ENCODE measurements at places on chromosomes 11 and 22. TPM values are rescaled to one million over a fixed set of nuclear protein-coding genes. Genes with fewer than 3 reads are reported as not detected.
A peak's percentile ranks its signal among the peaks of the same experiment; 100 is the strongest.

- DNase-seq: no peak
These were observed 15.8 kb downstream of the KBTBD3 start for GRCh38 chr11:106061249-106061784.

GRCh38 chr11:75786101-75786736, 17.6 kb downstream of the DGAT2 start:
- DNase-seq: no peak

DNA sequence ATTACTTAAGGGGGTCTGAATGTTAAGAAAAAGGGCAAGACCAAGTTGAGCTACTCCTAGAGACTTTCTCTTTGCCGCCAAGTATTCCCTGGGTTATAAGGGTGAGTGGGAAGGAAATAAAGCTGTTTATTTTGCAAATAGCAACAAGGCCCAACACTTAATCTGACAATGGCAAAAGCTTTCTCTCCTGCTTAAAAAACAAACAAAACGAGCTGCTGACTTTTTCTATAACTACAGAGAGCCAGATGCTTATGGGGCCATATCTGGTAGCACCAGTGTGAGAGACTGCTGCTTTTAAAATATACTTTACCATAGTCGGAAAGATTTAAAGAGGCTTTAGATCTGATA, 2.3 kb upstream of the KDM2A start:
- DNase-seq: no peak

GRCh38 chr11:2709429-2709828, 9.6 kb upstream of the KCNQ1OT1 start:
- no peak for DNase-seq

GRCh38 chr11:47495856-47496217, 46.9 kb upstream of the RAPSN start:
- no peak for DNase-seq

- DNase-seq: no peak
These were observed 6.1 kb downstream of the IFITM10 start for GRCh38 chr11:1744137-1744886.

DNA sequence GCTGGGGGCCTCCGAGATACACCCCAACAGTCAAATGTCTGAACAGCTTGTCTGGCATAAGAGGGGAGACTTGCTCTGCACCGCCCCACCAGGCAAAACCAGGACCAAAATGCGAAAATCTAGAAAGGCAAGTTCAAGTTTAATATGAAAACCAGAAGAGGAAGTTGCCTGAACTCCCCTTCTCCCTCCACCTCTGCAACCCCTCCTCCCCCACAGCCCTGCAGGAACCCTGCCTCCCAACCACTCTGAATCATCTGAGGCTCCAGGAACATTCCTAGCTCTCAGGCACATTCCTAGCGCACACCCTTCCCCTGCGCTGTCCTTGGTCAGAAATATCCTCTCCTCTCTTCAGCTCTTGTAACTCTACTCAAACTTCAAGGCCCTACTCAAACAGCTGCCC, 36.7 kb downstream of the ISX start:
- no peak for DNase-seq

GRCh38 chr11:69199583-69200315, 44.0 kb downstream of the SMIM38 start:
- DNase-seq: no peak

- no peak for DNase-seq
These were observed 198.5 kb upstream of the MTNR1B start for GRCh38 chr11:92770981-92771380.

DNA sequence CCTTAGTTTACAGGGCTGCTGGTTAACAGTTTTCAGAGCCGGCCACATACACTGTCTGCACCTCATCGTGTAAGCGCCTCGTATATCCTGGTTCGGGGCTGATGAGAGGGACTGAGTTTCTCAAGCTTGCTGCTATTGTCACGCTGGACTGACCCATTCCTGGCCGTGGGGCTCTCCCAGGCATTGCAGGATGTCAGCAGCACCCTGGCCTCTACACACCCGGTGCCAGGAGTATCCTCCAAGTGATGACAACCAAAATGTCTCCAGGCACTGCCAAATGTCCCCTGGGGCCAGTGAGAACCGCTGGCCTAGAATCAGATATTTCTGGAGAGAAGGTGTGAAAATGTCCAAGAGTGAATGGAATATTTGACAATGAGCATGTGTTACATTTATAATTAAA, 82.8 kb downstream of the ST3GAL4 start:
- DNase-seq: no peak

DNA sequence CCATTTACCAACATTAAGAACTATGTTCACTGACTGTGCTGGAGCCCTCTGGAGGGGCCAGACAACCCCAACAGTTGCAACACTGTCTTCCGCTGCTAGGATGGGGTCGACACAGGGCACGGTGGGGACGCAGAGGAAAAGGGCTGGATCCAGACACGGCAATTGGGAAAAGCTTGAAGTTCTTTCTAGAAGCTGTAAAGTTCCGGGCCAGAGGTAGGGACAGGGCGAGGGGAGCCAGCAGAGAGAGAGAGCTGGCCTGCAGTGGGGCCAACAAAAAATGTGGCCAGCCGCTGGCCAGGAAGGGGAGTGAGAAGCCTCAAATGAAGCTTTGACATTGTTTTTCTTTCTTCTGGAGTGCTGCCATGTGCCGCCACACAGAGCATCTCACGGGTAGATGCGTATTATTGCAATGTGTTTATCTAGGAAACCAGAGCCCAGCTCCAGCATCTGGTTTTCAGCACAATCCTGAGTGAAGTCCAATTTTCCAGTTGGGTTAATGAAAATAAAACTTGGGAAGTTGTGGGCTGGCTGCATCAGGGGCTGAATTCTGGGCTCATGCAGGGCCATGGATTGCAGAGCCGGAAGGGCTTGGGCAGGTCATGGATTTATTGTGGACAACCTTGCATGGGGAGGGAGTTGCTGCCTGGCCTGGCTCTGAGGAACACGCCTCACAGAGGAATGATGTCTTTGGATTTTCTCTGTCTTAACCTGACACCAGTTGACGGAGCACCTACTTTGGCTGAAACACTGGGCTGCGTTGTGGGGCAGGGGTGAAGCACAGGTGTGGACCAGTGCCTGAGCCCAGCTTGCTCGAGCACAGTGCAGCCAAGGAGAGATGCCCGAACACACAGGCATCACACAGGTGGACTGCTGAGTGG, 67.6 kb upstream of the AMPD3 start:
- DNase-seq: no peak

DNA sequence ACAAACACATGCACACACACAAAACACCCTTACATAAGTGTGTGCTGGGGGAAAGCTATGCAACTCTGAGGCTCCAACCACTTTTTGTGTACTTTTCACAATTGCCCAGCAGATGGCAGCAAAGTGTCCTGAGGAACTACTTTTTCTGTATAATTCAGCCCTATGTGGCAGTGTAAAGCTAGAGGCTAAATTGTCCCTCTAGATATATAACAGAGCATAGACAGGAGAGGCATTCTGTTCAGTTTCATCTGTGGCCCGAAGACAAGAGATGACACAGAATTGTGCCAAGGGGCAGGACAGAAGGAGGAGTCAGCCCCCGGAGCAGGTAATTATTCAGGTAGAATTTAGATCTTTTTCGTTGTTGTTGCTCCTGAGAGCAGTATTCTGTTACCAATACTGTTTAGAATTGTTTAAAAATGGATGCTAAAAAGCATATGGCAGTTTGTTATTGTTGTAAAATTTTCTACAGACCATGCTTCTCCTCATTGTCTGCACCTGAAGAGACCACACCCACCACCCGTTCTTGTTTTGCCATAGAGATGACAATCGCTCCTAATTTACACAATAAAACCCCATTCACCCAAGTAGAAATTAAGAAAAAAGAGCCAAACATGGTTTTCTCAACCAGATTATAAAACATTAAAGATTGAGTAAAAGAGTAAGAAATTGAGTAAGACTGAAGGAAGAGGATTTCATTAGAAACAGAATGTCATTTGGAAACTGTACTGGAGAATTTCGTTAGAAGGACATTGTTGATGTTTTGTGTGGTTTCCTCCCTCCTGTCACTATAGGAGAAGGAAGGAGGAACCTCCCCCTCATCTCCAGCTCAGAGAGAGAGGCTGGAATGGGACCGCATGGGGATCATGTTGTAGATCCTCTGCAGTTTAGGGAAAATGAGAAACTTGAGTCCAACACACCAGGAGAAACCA, 14.5 kb upstream of the MS4A7 start:
- DNase-seq: peak; percentile 66

DNA sequence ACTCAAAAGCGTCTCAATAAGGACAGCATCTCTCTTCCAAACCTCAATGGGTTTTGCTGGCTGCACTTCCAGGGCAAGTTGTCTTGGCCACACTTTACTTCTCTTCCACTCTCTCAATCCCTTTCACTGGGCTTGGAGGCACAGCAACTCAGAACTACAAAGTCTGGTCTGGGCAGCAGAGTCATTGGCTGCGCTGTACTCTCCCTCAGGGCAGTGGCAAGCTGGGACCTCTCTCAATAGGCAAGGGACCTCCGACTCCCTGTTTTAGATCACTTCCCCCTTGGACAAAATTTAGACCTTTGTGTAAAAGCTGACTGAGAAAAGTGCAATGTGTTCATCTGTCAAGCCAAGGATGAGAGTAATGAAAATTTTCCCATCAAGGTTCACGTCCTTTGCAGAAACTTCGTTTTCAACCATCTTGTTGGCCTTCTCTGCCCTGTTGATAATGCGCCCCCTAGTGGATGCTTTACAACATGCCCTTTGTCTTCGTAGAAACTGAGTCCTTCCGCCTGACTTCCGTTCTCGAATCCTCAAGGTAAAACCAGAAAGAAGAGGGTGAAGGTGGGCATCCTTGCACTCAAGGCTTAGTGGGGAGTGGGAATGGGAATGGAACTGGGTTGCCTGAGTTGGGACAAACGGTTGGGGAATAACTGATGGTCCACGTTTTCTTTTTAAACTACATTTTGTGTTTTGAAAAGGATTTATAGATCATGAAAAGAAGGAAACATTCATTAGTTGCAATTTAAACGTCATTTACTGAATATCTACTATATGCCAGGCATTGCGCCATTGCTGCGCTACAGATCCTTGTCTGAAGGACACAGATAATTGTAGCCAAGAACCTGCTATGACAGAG, 99.1 kb downstream of the CD44 start:
- peak; percentile 72 for DNase-seq

DNA sequence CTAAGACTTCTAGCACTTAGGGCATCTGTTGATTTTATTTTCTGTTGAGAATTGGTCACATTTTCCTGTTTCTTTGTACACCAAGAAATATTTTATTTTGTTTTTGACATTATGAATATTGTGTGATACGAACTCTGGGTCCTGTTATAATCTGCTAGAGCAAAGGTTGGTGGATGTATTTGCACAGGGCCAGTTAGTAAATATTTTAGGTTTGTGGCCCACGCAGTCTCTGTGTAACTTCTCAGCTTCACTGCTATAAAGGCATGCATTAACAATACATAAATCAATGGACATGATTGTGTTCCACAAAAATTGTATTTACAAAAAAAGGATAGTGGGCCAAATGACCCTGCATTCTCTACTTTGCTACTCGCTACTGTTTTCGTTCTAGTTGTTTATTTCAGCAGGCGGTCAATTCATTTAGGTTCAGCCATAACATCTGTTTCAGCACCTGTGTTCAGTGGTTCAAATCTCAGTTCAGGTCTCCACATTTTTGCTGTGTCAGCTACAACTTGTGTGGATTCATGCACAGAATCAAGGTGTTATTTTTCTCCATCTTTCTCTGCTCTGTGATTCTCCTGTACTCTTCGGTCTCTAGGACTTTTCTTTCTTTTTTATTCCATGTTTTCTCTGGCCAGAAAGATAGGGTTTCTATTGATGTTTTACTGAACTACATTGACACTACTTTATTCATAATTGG, 786.2 kb downstream of the ETS1 start:
- no peak for DNase-seq

GRCh38 chr22:47161631-47162030, 399.2 kb downstream of the TBC1D22A start:
- DNase-seq: no peak

- DNase-seq: no peak
These were observed 213.2 kb downstream of the TTC28 start for GRCh38 chr22:28466399-28466798.

- DNase-seq: no peak
These were observed 18.3 kb upstream of the MICAL2 start for GRCh38 chr11:12091956-12092558.

GRCh38 chr22:45546333-45547015, 43.8 kb downstream of the FBLN1 start:
- no peak for DNase-seq

DNA sequence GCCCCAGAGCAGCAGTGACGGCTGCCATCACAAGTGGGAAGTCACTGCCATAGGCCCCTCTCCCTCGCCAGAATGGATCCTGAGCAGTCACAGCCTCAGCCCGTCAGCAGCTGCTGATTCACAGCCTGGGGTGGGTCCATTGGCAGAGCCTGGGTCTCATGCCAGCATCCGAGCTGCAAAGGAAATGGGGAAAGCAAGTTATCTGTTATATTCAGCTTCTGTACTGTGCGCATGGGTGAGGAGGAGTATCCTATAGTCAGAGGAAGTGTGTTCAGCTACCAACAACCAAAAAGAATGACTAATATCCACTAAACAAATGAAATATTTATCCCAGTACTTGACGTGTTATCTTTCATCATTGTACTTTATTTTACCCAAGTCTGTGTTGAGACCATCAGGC, 119.7 kb downstream of the RCN1 start:
- no peak for DNase-seq

CD59 gene
- 54.1 TPM for total RNA-seq

CERK gene
- total RNA-seq: 59.7 TPM

ANGPTL5 gene
- not detected for total RNA-seq

TLCD5 gene
- total RNA-seq: 4.0 TPM

CYTH4 gene
- 97.8 TPM for total RNA-seq

MPPED2 gene
- not detected for total RNA-seq

KCNJ1 gene
- not detected for total RNA-seq

TSPAN18 gene
- total RNA-seq: 6.1 TPM

OR4D9 gene
- not detected for total RNA-seq

BBOX1 gene
- total RNA-seq: not detected

PATZ1 gene
- 27.4 TPM for total RNA-seq
